Forelimb muscle (tissue), 1 donor: ENCODE measurements at places on chromosomes 3 and 15. TPM values are rescaled to one million over a fixed set of nuclear protein-coding genes. Genes with fewer than 3 reads are reported as not detected.

XCR1 gene
- 0.27 TPM for polyA plus RNA-seq

VGLL3 gene
- polyA plus RNA-seq: 25.9 TPM

LMAN1L gene
- not detected for polyA plus RNA-seq

GRK7 gene
- polyA plus RNA-seq: 0.10 TPM

GOLGA8R gene
- 9.1 TPM for polyA plus RNA-seq

LTF gene
- 3.0 TPM for polyA plus RNA-seq

DNAH1 gene
- polyA plus RNA-seq: 5.6 TPM

CLDN11 gene
- polyA plus RNA-seq: 1.7 TPM

- DNase-seq: no peak
These were observed 493.3 kb downstream of the FOXP1 start for GRCh38 chr3:71090207-71090606.

- DNase-seq: no peak
These were observed 857.3 kb downstream of the NAALADL2 start for GRCh38 chr3:175716446-175716845.

DNA sequence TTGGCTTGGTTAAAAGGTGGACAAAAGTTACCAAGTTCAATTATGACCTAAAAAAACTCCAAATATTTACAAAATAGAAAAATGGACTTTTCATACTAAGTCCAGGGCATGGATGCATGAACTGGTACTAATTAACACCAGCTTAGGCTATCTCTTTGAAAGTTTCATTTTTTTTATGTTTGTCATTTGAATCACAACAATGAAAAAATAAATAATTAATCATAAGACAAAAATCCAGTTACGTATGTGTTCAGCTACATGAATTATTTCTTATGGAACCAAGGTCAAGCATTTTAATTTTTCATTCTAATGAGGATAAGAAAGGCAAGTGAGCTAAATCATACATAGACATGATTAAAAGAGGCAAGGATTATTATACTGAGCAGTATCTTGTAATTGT, 23.7 kb upstream of the STRIT1 start:
- no peak for DNase-seq

GRCh38 chr15:74841891-74842373, 1.0 kb downstream of the ULK3 start:
- DNase-seq: no peak

GRCh38 chr3:54541369-54541768, 386.5 kb downstream of the LRTM1 start:
- DNase-seq: no peak

DNA sequence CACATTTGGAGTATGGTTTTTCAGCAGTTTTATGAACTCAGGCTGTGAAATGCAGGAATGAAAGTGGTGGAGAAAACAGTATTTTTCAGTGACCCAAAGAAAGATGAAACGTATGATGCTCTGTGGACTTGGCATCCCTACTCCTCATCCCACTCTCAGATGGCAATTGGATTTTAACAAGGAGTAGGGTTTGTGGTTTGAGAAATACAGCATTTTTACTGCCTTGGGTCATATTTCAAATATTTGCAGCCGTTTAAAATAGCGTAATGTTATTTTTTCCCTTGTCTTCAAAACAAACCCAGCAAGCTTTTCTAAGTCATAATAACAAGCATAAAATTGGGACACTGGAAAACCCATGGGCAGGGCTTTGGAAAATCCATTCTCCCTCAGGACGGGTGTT, 117.2 kb upstream of the LRIG1 start:
- DNase-seq: no peak

DNA sequence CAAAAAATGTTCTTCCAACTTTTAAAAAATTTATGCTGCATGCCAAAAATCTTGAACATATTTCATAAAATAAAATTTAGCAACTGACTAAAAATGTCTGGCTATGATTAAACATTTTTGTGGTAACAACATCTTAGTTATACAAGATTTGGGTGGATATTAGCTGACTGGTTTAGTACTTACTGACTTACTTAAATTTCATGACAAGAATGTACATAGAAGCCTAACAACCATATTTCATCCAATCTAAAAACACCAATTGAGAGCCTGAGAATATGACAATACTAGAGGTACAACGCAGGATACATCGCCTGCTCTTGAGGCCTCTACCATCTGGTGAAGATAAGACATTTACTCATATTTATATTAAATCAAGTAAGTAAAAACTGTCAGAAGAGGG, 34.6 kb downstream of the GNB4 start:
- DNase-seq: no peak

DNA sequence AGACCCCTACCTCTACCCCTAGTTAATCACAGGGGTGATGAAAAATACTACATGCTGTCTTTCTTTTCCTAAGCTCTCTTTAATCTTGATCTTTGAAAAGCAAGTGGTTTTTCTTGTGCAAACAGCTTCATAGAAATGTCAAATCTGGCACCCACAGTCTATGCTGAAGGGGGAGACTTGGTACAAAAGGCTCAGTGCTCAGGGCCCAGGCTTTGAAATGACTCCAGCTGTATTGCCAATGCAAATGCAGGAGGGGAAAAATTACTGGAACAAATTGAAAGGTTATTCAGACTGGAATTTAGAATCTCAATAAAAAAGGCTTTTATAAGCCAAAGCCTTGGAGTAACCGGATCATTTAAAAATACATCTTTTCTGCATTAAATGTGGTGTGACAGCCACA, 223.9 kb downstream of the LRTM1 start:
- DNase-seq: no peak

- no peak for DNase-seq
These were observed 660 bp downstream of the ZNF106 start for GRCh38 chr15:42490291-42490670.

GRCh38 chr3:124157748-124158147, 165.8 kb upstream of the ROPN1 start:
- no peak for DNase-seq

GRCh38 chr3:133871368-133872090, 24.2 kb downstream of the RAB6B start:
- DNase-seq: no peak

- no peak for DNase-seq
These were observed 667.9 kb upstream of the CFAP20DC start for GRCh38 chr3:59717679-59718205.
